ENCODE measurements at places on chromosomes 5 and 9. TPM values are rescaled to one million over a fixed set of nuclear protein-coding genes. Genes with fewer than 3 reads are reported as not detected.

GRCh38 chr9:31275419-31275818 is 1109.0 kb upstream of the ACO1 start:
- DNase-seq: no peak

- no peak for DNase-seq
Measured at GRCh38 chr9:101902051-101902450, 163.6 kb upstream of the GRIN3A start.

- DNase-seq: no peak
Measured at GRCh38 chr5:179816401-179816795, 4.3 kb upstream of the SQSTM1 start.

DNA sequence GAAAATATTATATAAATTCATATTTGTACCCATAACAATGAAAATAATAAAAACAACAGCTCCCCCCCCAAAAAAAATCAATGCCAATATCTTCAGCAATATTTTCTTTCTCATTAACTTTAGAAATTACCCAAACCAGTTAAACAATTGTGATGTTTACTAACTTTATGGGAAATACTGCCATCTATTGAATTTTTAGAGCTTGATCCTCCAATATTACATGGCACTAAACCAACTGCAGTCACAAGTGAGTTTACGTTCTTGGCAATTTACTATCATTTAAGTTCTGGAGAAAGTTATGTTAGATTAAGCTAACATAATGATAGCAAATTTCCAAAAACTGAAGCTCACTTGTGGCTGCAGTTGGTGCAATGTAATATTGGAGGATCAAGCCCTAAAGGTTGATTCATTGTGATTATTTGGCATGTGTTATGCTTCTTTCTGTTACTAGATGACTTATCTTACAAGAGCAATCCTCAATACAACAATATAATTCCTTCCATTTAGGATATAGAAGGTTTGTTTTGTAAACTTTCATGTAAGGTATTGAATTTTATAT is 379.5 kb downstream of the CDH18 start:
- peak; percentile 16 for DNase-seq

CFAP157 gene
- total RNA-seq: not detected

PCDHGC4 gene
- 0.78 TPM for total RNA-seq

TOR2A gene
- 6.6 TPM for total RNA-seq

SLC34A3 gene
- total RNA-seq: not detected

All from RPMI7951 (cell line).